Fibroblast of pulmonary artery (primary cell): ENCODE measurements at places on chromosomes 12 and 14.

DNA sequence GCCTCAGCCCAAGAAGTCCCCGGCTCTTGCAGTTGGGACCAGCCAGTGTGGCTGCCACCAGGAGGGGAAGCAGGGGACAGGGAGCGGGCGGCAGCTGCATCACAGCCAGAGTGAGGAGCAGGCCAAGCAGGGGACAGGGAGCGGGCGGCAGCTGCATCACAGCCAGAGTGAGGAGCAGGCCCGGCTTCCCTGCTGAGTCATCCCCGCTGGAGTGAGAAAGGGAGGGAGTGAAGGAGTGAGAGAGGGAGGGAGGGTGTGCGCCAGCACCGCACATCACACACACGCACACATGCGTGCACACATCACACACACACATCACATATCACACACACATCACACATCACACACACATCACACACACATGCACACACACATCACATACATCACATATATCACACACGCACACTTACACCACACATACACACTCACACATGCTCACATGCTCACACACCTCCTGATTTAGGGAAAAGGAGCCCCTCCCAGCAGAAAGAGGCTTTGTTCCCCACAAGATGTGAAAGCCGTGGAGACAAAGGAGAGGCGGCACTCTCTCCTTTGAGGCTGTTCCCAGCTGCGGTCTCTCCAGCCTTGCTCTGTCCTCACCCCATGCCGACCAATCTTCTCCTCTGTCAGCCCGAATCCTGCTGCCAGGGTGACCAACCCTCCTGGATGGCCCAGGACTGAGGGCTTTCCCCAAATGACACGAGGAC lies 16.7 kb upstream of the ZDHHC22 start:
- DNase-seq, result peak; percentile 70

GRCh38 chr14:52175982-52176502 lies 91.5 kb upstream of the PTGDR start:
- no peak for DNase-seq

- DNase-seq, result peak; percentile 24
Measured at GRCh38 chr14:69665631-69666030, 54.2 kb downstream of the SUSD6 start.

DNA sequence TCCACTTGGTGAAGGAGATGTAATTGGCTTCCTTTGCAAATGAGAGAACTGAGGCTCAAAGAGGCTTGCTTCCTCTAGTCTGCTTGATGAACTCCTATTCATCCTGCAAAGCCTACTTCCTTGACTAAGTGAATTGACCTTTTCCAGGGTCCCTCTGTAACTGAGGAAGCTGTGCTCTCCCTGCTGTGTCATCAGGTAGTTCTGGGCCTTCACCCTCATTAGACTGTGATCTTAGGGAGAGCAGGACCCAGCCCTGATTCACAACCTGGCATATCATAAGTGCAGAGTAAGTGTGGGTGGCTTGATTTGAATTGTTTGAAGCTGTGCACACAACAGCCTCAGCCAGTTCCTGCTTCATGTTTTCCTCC lies 16.3 kb downstream of the ASB2 start:
- DNase-seq, result no peak

GRCh38 chr12:75868501-75868900 lies 163.1 kb downstream of the PHLDA1 start:
- no peak for DNase-seq

GRCh38 chr12:116404247-116404646 lies 126.8 kb upstream of the MED13L start:
- no peak for DNase-seq

DNA sequence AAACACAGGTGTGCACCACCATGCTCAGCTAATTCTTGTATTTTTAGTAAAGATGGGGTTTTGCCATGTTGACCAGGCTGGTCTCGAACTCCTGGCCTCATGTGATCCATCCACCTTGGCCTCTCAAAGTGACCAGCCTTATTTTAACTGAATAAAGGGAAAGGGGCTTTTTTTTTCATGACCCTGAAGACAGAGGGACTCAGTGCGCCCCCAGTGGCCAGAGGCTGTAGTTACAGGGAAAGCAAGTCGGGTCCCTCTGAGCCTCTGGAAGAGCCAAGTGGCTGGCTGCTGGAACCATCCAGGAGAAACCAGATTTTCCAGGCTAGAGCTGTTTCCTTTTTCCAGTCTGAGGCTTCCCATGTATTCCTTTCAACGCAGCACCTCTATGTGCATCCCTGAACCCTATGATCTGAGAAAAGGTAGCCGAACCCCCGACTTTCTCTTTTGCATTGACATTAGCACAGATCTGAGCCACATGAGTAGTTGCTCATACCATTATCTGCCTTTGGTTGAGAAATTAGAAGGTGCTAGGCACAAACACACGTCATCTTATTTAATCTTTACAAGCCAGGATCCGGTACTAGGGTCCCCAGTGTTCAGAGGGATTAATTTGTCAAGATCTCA lies 342.7 kb downstream of the CACNA1C start:
- peak; percentile 50 for DNase-seq

- DNase-seq, result peak; percentile 25
Measured at GRCh38 chr14:100827101-100828021, 1.4 kb downstream of the MEG3 start.

DNA sequence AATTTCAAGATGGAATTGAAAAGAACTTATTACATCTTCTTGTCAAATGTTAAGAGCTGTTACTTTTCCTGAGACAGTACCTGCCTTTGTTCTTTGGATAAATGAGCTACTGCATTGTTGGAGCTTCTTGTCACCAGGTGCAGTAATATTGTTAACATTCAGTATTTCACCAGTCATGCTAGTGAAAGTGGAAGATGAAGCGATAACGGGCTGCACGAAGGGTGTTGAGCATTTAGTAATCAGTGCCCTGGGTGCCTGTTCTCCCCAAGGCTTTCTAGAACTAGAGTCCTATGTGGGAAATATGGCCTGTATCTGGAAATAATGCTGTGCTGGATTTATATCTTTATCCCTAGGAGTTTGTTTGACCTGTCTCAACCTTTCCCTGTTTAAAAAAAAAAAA lies 83.2 kb downstream of the PPP2R5C start:
- no peak for DNase-seq
